Right hindlimb (tissue), 1 donor: ENCODE measurements at places on chromosomes 4 and X.

DNA sequence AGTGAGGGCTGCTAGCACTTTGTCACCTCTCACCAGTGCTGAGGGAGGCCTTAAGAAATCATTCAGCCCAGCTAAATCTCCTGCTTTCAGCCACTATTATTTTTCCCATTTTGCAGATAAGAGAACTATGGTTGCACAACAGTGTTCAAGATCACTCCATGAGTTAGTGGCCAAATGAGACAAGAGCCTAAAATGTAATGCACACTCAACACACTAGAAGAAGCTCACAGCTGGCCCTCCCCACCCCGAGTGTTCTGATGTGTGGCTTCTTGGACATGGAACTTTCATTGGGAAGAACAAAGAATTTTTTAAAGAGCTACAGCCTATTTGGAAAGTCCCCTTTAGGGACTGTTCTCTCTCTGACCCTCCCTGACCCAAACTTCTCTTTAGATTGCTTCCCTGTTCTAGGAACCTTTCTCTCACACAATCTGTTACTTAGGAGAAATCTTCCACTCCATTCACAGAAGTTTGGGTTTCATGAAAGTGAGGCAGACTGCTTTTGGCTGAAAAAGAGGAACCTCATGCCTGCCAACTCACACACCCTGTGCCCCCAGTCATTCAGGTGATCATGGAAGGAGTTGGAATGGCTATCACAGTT lies 44.0 kb upstream of the CT47C1 start:
- DNase-seq, result no peak

GRCh38 chr4:4514786-4515185 lies 27.1 kb downstream of the STX18 start:
- no peak for DNase-seq

GRCh38 chr4:84319124-84319523 lies 180.0 kb downstream of the NKX6-1 start:
- peak; percentile 65 for DNase-seq

- no peak for DNase-seq
Observed at GRCh38 chr4:114149-114548, 10.2 kb upstream of the ZNF718 start.

DNA sequence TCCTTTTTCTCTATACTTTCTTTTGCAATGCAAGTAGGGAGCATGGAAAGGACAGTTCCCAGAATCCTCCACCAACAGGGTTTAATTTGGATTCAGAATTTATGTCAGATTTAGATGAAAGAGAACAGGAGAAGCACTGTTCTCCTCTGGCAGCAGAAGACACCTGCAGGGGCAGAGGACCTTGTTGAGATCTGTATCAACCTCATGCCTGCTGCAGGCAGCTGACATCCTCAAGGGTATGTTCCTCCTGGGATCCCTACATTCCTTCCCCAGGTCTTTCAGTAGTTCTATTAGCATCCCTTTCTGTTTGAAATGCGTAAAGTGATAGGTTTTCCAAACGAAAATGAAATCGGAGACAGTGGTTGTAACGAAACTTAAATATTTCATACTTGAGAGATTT lies 10.6 kb upstream of the GUCY1A1 start:
- no peak for DNase-seq

DNA sequence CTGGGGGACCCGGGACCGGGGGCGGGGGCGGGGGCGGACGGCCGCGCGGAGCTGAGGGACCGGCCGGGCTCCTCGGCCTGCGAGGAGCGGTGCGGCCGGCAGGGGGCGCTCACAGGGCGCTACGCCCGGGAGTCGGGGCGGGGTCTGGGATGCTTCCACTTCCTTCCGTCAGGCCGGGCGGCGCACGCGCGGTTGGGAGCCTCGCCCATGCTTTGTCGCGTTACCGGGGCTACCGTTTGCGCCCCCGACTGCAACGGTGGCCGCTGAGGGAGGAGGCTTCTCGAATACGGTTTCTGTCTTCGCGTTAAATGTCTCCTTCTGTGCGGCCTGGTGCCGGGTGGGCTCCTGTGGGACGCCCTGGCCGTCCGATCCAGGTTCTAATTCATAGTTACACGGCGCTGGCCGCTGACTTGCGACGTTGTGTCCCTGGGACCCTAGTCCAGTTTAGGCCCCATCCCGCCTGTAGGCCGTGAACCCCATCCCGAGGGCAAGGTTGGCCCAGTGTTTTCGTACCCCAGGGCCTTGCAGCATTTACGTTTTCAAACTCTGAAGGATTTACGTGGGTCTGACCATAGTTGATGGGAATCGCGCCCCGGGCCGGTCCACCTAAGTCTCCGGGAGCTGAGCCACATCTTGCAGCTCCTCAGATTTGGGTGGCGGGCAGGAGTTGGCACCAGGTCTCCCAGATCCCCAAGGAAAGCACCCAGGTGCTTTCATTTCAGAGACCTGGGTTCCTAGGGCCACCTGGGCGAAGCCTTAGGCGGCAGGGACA lies 549 bp downstream of the MSL3 start:
- DNase-seq, result peak; percentile 90

DNA sequence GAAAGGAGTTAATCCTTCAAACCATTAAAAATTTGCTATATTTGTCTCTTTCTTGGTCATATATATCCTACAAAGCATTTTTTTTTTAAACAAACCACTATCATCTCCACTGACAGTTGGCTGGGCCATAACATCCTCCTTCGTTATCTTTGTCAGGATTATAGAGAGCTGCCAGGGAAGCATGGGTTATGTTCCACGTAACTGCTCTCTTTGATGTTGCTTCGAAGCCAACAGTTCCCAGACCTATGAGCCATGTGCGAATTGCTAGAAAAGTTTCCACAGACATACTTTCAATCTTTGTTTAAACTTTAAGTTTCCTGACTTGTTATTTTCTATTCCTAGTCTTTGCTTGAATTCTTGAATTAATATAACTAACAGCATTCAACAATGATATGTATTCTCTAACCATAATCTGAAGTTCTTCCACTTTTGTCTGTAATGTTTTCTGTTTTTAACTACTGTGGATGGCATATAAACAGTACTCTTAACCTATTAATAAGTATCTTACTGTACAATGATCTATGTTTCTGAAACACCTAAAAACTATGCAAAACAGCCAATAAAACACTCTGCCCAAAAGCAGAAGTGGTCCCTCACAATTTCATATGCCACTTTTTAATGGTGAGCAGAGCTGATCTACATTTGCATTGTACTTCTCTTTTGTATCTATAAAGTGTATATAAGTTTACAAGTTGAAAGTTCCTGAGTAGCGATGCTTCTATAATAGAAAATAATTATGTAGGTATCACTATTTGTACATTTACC lies 37.9 kb downstream of the EREG start:
- no peak for DNase-seq

GRCh38 chr4:39732728-39733127 lies 34.8 kb downstream of the UBE2K start:
- DNase-seq, result no peak

DNA sequence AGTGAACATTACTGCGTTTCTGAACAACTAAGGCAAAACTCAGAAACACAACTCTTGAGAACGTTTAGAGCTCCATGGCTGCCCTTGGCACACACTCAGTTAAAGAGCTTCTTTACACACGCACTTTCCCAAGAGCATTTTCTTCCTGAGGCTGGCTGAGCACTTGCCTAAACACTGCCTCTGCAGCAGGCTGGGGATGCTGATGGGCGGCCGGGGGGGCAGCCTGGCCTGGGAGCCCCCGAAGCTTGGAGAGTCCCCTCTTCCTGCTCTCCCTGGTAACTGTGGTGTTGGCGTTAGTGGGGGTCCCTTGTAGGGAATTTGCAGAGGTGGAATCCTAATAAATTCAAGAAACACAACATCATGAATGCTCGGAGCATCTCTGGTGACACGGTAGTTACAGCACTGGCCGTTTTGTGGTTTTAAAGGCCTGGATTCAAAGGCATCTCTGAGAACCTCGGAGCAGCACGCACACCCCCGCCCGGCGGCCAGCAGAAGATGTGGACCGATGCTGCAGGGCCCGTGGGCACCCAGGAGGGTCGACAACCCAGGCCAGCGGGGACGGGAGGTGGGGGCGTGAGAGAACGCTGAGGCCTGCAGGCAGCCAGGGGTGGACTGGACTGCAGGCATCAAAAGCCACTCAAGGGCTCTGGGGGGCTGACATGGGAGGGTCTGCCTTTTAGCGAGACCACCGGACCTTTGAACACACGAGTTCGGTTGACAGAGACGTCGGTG lies 45.4 kb downstream of the FGFRL1 start:
- DNase-seq, result no peak

DNA sequence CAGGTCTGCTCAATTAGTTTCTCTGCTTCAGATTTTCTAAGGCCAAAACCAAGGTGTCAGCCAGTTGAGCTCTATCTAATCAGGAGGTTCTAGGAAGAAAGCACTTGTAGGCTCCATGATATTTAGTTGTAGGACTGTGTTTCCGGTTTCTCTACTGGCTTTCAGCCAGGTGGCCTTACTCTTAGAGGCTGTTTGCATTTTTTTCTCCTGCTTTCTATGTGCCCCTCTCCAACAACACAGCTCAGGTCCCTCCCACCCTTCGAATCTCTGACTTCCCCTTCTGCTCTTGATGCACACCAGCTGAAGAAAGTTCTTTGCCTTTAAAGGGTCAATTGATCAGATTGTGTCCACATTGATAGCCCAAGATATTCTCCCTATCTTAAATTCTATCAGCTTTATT lies 245.2 kb downstream of the RAB28 start:
- no peak for DNase-seq

GRCh38 chr4:86015412-86016350 lies 344.2 kb downstream of the MAPK10 start:
- DNase-seq, result no peak
